CD4-positive, alpha-beta T cell treated with Interleukin-6 for 4 hours (primary cell): ENCODE measurements at places on chromosomes 12 and 14.

GRCh38 chr14:69705706-69706105 lies 61.2 kb upstream of the SRSF5 start:
- DNase-seq: no peak

GRCh38 chr14:87052646-87053225 lies 940.2 kb downstream of the GALC start:
- no peak for DNase-seq

DNA sequence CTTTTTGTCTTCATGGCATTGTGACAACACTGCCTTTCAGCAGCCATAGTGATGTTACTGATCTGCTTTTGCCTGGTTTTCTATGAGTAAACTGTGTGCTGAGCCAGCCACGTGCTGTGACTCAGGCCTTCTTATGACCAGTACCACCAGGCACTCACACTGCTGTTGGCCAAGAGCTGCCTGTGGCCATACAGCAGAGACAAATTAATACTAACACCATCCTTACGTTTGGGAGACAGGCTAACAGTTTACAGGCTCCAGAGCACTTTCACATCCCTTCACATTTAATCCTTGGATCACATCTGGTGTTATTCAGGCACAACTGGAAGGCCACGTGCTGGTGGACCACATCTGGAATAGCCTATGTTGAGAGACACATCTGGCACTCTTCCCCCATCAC lies 377.9 kb downstream of the CCDC91 start:
- no peak for DNase-seq

- DNase-seq: no peak
Measured at GRCh38 chr14:99179506-99179905, 92.5 kb downstream of the BCL11B start.

DNA sequence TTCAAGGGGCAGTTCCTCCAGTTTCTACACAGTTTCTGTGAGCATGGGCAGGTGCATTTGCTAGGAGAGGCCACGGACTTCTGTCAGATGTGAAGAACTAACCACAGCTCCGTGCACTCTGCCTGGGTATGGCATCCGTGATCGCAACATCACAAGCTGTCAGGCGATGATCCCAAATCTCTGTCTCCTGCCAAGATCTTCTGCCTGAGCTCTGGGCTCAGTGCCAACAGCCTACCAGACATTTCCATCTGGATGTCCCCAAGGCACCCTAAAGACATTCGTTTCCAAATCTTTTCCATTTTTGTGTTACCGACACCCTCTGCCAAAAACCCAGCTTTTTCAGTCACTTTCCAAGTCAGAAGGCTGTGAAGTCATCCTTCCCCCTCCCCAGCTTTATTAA lies 292.1 kb downstream of the GLT1D1 start:
- DNase-seq: no peak

- DNase-seq: no peak
Measured at GRCh38 chr12:80143537-80143936, 44.2 kb downstream of the OTOGL start.

GRCh38 chr12:15648558-15648957 lies 140.6 kb downstream of the EPS8 start:
- DNase-seq: no peak

GRCh38 chr14:64993266-64993930 lies 6.7 kb downstream of the FNTB start:
- DNase-seq: no peak

GRCh38 chr12:31768046-31768445 lies 39.2 kb upstream of the AMN1 start:
- peak; percentile 25 for DNase-seq

GRCh38 chr12:92162079-92162478 lies 16.4 kb upstream of the BTG1 start:
- no peak for DNase-seq
